ENCODE measurements at places on chromosomes 5 and 9. TPM values are rescaled to one million over a fixed set of nuclear protein-coding genes. Genes with fewer than 3 reads are reported as not detected.

The ENTPD8 gene
- total RNA-seq, result not detected

GRCh38 chr5:95471942-95472341, 80.8 kb downstream of the FAM81B start:
- peak; percentile 76 for DNase-seq

The ARSI gene
- total RNA-seq, result 15.2 TPM

The TOR1A gene
- total RNA-seq, result 34.4 TPM

The SPATA24 gene
- total RNA-seq, result 4.4 TPM
